ENCODE measurements at places on chromosomes 7 and 10.

DNA sequence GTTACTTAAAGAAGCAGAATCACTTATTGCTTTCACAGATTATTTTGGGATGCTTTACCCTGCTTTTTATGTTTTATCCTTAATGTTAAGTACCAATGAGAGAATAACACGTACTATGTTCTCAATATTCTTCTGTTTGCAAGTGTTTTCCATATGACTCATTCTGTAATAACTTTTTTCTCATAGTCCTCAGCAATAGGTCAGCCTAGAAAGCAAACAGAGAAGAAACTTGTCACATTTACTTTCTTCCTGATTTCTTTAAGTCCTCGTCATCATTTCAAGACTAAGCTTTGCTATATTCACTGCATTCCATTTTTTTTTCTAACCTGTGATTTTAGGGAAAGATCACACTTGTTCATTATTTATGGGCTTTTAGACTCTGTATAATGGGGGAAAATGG is 6.8 kb upstream of the AGR2 start:
- DNase-seq = no peak

DNA sequence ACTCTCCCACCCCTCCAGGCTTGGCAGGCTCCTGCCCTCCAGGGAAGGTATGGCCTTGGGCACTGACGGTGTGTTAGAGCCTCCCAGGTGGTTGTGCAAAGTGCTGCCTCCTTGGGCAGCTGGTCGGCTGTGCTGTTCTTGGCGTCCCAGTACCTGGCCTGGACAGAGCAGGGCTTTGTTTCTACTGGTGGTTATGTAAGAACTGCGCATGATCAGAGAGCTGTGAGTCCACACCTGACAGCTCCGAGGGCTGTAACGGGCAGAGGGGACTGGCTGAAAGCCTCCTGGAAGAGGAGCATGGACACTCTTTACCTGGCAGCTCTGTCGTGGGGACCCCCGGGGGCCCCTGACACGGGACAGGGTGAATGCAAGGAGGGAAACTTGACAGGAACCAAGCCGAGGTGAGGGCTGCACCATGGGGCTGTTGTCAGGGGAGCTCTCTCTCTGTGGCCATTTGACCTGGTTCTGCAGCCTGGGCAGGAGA is 3.1 kb upstream of the SFRP5 start:
- no peak for DNase-seq

GRCh38 chr7:149714910-149715471 is 58.4 kb downstream of the ZNF467 start:
- DNase-seq = no peak

- DNase-seq = no peak
Measured at GRCh38 chr7:142805350-142806021, 34.7 kb downstream of the PRSS2 start.

GRCh38 chr10:98486421-98486820 is 39.7 kb upstream of the HPS1 start:
- DNase-seq = no peak

DNA sequence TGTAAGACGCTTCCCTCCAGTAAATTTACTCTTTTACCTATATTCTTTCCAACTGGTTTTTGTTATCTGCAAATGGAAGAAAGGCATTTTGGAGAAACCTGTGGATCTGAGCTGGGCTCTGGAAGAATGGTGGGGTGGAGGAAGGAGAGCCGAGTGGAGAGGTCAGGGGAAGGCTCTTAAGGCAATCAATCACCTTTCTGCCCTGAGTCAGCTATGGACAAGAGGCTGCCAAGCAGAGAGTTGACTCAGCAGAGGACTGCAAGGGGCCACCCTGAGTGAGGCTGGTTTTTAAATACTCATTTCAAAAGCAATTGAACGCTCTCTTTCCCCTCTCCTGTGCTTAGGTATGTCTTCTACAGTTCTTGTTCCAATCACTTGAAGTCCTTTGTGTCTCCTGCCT is 81.8 kb downstream of the SPAG6 start:
- no peak for DNase-seq

GRCh38 chr7:66522518-66522917 is 106.2 kb upstream of the KCTD7 start:
- DNase-seq = no peak

- peak; percentile 51 for DNase-seq
Measured at GRCh38 chr10:4013651-4014121, 228.7 kb upstream of the KLF6 start.

GRCh38 chr7:157431951-157432540 is 95.2 kb downstream of the DNAJB6 start:
- DNase-seq = no peak

DNA sequence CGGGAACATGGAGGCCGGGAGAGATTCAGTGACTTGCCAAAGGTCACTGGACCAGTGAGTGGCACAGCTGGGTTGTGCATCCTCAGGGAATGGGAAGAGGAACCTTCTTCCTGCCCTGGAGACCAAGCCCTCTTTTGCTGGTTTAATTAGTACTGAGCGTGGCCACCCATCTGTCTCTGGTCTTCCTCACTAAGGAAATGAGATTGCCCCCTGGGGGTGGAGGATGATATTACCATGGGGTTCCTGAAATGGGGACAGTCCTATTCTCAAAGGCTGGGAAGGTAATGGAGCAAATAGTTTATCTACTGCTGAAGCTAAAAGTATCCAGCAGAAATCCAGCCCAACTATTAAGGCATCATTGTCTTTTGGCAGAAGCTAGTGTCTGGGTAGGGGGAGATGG is 98.6 kb upstream of the FGFR2 start:
- peak; percentile 9 for DNase-seq

DNA sequence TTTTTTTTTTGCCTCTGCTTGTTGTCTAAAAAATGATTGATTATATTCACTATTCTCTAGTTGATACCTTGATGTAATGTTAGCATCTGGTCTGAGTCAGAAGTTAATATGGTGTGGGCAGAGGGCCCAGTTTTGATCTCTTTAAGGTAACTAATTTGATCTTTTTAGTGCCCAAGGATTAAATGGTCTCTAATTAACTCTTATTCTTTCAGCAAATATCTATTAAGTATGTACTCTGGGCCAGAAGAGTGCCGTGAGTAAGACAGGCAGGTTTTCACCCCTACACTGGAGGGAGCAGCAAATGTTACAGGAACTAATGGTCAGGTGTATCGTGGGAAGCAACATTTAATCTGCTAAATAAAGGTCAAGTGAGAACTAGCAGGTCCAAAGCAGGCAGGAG is 144.6 kb upstream of the COL1A2 start:
- DNase-seq = no peak

- DNase-seq = no peak
Measured at GRCh38 chr7:134991469-134992339, 5.4 kb downstream of the AGBL3 start.

GRCh38 chr10:3477683-3478082 is 305.1 kb upstream of the PITRM1 start:
- no peak for DNase-seq

GRCh38 chr10:68462536-68462935 is 9.2 kb downstream of the DNA2 start:
- no peak for DNase-seq

GRCh38 chr10:101134299-101135127 is 3.4 kb downstream of the TLX1 start:
- DNase-seq = no peak

GRCh38 chr10:34237898-34238455 is 577.1 kb downstream of the PARD3 start:
- no peak for DNase-seq

DNA sequence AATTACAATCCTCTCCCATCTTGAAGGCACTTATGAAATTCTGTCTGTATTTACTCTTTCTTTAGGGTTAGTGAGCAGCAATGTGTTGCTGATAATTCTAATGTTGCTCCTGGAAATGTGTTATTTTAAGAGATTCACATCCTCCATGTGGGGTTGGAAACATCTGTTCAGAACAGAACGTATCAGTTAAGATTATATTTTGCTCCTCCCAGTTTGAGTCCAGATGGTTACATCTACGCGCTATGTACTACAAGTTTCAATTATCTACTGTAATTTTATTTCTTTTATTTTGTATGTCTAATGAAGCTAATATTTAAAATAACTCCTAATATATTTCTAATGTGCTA is 250.6 kb upstream of the KLF6 start:
- DNase-seq = no peak

- no peak for DNase-seq
Measured at GRCh38 chr10:28410420-28411135, 107.7 kb upstream of the MPP7 start.

- DNase-seq = no peak
Measured at GRCh38 chr10:113073549-113074189, 123.6 kb downstream of the TCF7L2 start.

GRCh38 chr7:112079673-112080072 is 126.5 kb downstream of the DOCK4 start:
- no peak for DNase-seq

- no peak for DNase-seq
Measured at GRCh38 chr7:130849604-130850003, 115.6 kb upstream of the KLF14 start.

DNA sequence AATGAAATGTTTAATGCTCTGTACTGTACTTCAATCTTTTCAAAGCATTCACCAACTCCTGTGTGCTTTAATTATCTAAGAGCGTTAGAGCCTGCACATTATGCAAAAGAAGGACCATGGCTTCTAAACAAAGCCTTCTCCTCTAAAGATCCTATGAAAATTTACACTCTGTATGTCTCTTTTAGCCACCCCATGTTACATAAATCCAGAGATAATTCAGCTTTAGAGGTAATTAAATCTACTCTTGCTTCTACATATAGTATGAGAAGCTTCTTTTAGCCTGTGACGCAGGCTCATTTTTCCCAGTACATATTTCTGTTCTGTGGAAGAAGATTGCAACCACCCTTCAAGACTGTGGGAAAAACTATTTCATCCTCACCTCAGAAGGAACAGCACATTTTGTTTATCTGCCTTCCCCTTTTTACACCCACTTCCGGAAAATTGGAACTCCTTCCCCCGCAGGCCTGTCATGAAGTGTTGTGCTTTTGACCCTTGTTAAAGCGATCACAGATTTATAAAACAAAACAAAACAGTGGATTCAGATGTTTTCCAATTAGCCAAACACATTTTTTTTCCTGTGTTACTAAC is 8.1 kb upstream of the TAS2R16 start:
- DNase-seq = no peak

- DNase-seq = no peak
Measured at GRCh38 chr7:46739518-46740234, 818.6 kb upstream of the IGFBP3 start.

- no peak for DNase-seq
Measured at GRCh38 chr10:128575761-128576160, 449.5 kb upstream of the MKI67 start.

DNA sequence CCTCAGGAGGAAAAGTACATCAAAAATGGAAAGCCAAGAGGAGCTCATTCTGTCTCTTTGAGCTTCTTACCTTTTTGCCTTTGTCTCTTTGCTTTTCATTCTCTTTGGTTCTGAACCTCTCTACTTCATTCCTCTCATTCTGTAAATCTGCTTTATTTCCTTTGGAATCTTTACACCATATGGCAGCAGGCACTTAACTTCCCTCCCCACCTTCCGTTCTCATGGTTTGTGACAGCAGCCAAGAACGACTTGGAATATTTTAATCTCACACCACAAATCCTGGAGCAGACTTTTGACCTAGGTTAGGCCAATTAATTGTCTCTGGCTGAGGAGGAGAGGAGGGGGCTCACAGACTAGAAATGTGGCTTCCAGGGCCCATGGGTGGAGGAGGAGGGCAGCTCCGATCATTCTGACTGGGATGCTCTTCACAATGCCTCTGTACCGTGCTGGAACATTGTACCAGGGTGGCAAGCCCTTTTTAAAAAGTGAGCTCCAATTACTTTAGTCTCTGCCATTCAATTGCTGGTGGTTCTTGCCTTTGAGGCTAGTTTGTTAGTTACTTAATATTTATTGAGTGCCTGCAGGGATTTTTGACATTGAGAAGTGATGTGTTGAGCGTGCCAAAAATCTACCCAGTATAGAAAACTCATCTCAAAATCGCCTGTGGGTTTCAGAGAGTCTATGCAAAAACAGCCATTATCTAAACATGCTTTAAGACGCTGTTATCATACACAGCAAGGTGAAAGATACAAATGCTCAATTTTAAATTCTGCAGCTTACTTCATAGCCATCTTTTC is 386.6 kb downstream of the DPP6 start:
- no peak for DNase-seq

DNA sequence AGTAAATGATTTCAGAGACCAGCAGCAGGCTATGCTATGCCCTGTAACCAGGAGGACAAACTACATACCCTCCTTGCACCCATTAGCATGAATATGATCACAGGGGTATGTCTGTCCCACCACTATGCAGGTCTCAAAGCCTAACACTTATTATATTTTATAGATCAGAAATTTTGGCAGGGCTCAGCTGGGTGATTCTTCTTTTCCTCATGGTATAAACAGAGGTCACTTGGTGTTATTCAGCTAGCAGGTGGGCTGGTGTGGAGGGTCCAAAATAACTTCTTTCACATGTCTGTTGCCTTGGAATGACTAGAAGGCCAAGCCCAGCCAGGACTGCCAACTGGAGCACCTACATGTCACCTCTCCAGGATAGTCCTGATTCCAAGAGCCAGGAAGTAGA is 252.9 kb downstream of the ARHGAP12 start:
- no peak for DNase-seq

DNA sequence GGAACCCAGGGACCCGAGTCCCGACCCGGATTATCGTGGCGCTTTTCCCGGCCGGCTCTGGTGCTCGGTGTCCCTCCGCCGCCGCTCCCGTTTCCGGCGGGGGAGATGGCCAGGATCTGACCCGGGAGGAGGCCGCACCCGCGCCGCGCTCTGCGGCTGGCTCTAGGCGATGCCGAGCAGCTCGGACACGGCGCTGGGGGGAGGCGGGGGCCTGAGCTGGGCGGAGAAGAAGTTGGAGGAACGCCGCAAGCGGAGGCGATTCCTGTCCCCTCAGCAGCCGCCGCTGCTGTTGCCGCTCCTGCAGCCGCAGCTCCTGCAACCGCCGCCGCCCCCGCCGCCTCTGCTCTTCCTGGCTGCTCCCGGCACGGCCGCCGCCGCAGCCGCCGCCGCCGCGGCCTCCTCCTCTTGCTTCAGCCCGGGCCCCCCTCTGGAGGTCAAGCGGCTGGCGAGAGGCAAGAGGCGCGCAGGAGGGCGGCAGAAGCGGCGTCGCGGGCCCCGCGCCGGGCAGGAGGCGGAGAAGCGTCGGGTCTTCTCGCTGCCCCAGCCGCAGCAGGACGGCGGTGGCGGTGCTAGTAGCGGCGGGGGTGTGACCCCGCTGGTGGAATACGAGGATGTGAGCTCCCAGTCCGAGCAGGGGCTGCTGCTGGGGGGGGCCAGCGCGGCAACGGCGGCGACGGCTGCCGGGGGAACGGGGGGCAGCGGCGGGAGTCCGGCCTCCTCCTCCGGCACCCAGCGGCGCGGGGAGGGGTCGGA is 593 bp downstream of the CDK13 start:
- DNase-seq = peak; percentile 23

DNA sequence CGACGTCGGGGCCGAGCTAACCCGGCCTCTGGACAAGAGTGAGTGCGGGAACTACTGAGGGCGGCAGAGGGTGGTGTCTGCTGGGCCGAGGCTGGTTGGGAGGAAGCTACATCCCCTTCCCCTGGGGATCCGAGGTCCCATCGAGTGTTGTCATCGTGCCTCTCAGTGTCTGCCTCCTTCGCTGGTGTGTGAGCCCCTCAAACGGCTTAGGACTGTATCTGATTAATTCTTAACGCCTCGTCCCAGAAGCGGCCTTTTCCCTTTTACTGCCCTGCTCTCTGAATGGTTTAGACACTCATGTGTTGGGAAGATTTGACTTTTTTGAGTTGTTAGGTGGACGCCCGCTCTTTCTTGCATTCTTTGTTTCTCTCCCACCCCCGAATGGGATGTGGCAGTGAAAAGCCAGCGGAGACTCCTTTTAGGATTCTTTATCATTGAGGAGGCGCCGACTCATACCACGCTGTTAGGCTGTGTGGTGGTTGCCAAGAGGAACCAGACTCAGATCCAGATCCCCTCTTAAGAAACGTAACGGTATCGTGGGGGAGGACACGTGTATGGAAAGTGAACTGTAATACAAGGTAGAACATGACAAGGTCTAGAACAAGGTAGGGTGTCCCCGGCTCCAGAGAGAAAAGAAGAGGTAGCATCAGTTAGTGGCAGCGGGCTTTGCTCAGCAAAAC is 631 bp downstream of the SUPV3L1 start:
- DNase-seq = peak; percentile 6
